H1 (cell line): ENCODE measurements at places on chromosomes 1 and 21.

DNA sequence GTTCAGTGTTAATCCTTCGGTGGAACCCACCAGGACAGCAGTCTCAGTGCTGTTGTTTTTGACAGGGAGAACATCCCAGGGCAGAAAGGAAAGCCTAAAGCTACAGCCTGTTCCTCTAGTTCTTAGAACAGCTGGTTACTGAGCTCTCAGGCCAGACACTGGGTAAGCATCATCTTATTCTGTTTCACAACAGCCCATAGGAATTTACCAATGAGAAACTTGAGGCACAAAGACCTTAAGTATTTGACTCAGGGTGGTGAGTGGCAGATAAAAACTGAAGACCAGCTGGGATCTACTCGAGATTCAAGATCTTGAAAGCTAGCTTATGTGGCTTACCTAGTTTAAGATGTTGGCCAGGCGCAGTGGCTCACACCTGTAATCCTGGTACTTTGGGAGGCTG, 9.4 kb upstream of the NEK2 start:
- no peak for DNase-seq

GRCh38 chr1:207606362-207606755, 38.6 kb upstream of the CR1L start:
- DNase-seq, result no peak

DNA sequence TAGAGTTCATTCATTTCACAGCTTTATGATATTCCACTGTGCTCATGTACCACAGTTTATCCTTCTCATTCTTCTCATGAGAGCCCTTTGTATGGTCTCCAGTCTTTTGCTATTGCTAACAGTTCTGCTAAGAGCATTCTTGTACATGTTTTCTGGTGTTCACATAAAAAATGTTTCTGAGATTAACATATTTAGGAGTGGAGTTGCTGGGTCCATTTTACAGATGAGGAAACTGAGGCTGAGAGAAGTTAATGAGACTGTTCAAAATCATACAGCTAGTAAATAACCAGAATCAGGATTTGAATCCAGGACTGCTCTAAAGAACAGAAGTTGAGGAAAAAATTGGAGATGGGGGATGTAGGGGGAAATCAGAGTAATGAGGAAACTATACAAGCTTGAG, 28.8 kb upstream of the RGS16 start:
- no peak for DNase-seq

GRCh38 chr1:226908419-226908818, 31.7 kb upstream of the COQ8A start:
- DNase-seq, result no peak

DNA sequence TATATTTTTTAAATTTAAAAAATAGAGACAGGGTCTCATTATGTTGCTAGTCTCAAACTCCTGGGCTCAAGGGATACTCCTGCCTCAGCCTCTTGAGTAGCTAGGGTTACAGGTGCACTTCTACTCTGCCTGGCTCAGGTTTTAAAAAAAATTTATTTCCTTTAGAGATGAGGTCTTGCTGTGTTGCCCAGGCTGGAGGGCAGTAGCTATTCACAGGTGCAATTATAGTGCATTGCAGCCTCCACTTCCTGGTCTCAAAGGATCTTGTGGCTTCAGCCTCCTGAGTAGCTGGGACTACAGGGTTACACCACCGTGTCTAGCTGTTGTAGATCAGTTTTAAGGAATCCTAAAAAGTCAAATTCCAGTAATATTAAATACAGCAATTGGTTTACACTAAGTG, 5.0 kb downstream of the RNF11 start:
- DNase-seq, result no peak

DNA sequence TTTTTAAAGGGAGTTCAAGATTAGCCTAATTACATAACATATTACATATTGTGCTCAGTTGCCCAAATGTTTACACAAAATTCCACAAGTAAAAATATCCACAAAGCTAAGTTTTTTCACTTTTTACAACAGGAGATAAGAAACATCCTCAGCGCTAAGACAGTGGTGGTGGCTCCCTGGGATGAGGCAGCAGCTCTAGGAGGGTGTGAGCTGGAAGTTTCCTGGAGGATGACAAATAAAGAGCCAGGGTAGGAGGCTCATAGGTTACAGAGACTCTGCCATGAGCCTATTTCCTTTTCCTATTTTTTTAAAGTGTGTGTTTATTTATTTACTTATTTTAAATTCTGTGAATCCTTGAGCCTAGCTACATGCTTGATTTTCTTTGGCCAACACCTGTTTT, 91.7 kb downstream of the COL24A1 start:
- no peak for DNase-seq

GRCh38 chr1:26747048-26747447, 40.7 kb upstream of the PIGV start:
- no peak for DNase-seq

- DNase-seq, result no peak
These were observed 2.0 kb downstream of the ZNF687 start for GRCh38 chr1:151284013-151284577.

GRCh38 chr1:77925518-77925917, 37.1 kb downstream of the NEXN start:
- no peak for DNase-seq

GRCh38 chr21:16570171-16570570, 840.4 kb downstream of the USP25 start:
- DNase-seq, result no peak
